ENCODE measurements at places on chromosomes 4 and X.

DNA sequence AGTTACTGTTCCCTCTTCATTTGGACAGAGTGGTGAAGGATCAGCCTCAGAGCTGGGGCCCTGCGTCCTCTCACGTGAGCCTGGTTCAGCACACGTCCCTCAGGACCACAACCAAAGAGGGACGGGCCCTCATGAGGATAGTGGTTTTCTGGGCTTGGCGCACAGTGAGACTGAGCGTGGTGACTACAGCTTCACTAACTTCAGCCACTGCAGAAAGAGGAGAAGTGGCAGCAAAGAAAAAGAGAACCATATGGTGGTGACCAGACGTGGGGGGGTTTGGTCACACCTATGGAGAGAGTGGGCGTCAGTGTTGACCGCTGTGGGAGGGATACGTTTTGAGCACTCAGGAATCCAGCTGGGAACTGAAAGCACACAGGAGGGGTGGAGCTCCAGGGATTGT lies 21.8 kb upstream of the TNIP3 start:
- no peak for DNase-seq

DNA sequence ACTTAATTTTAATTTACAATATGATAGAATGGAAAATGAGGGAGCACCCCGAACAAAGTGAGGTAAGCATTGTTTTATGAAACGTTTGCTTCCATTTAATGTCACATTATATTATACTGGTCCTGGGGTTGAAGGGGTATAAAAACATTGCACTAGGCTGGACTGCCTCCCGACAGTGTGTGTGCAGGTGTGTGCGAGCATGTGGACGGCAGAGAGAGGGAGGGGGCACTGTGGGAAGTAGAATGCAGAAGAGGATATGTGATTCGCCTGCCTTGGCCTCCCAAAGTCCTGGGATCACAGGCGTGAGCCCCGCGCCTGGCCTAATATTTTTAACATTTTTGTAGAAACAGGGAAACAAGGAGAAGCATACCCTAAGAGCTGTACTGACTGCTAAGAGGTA lies 36.0 kb downstream of the IRF2 start:
- no peak for DNase-seq

GRCh38 chr4:156217236-156217635 lies 263.6 kb upstream of the CTSO start:
- DNase-seq, result no peak

DNA sequence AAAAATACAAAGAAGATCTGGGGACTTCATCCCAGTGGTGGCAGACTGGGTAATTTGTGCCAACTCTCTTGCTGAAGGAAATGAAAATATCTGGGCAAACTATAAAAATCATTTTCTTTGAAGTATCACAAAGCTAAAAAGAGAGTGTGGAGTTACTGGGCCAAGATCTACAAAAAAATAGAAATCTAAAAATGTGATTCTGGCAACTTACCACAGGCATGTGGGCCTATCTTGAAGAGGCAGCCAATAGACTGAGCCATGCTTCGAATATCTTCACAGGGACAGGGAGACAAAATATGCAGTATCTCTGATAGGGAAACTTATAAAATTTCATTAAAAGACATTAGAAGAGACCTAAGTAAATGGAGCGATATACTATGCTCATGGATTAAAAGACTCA lies 168.8 kb downstream of the RCHY1 start:
- no peak for DNase-seq

GRCh38 chr4:63492515-63492914 lies 916.7 kb downstream of the TECRL start:
- no peak for DNase-seq

GRCh38 chr4:30950737-30951136 lies 230.6 kb downstream of the PCDH7 start:
- DNase-seq, result no peak

GRCh38 chr4:74054483-74055047 lies 16.1 kb upstream of the CXCL3 start:
- DNase-seq, result no peak

DNA sequence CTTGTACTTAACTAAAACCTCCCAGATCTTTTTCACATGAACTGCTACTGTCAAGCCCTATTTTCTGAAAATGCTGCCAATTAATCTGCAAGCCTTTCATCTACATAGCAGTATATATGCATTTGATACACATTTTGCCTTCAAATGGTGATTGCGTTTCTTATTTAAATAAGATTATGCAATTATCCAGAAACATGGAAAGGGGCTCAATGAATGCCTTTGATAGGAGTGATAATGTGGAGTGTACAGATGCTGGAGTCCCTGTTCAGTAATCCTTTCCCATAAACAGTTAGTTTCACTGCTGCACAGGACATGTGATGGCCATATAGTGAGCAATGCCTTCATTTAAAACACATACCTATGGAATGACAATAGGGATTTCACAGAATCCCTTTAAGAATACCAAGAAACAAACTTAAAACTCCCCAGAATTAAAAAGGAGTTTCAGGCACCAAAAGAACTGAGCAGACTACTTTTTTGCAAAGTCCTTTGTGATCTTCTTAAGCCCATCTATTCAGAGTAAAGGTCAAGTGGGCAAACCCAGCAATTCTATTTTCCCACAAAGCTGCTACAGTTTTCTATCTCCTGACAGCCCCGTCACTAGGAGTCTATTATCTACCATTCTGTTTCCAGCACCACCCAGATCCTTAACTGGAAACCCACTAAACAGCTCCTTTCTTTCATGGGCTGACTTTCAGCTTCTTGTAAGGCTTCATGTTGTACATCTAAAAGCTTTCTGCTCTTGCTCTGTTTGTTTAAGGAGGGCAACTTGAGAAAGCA lies 120.3 kb downstream of the UNC5C start:
- no peak for DNase-seq

GRCh38 chr4:40182954-40183353 lies 13.9 kb upstream of the RHOH start:
- no peak for DNase-seq

- DNase-seq, result no peak
Measured at GRCh38 chrX:15167826-15168225, 102.1 kb downstream of the ASB9 start.

DNA sequence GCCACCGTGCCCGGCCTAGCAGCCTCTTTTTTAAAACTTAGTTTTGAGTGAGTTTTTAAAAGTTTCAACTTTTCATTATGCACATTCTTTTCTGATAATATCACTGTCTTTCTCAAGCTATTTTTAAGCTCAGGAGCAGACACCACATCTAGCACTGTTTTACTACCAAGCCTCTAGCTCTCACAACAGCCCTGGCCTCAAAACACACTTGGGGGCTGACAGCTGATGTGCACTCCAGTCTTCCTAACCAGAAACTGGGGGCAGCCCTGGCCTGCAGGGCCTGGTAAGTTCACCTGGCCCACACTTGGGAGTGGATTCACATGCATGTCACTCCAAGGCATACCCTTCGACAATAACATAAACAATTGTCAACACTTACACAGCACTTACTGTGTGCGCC lies 34.0 kb downstream of the CENPU start:
- DNase-seq, result no peak

DNA sequence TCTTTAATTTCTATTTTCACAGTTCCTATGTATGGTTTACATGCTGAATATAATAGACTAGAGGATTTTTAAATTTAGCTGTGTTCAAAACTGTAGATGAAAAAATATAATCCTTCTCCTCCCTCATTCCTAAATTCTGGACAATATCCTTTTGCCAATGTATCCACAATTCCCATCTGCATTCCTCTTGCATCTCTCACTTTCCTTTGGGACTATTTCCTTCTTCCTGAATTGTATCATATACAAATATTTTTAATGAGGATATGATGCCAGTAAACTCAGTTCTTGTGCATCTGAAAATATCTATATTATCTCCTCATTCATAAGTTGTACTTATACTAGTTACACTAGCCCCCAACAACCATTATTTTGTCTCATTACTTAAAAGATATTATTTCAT lies 46.7 kb downstream of the DDX60L start:
- DNase-seq, result no peak

DNA sequence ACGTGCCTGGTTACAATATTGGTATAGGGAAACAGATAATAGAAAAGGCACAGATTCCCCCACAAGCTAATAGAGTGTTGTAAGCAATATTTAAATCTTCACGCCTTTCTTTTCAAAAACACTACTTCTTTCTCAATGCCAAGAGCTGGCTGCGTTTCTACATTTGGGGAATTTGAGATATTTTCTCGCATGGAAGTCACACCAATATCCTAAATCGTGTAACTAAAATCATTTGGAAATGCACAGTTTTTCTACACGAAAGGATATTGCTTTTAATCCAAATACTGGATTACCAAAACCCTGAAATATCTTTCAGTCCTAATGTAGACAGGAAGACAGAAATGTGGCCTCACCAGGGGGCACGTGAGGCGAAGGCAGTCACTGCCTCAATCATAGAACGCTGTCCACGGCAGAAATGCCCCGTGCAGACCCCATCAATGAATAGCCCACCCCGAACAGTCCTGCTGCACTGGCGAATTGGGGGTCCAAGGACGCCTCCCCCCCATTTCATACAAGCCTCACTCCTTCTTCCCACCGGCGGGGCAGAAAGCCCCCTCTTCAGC lies 106.6 kb downstream of the NSUN7 start:
- no peak for DNase-seq

Measured in activated naive CD8-positive, alpha-beta T cell treated with anti-CD3 and anti-CD28 coated beads for 36 hours (primary cell).